ENCODE measurements at places on chromosomes 5 and 9.
A peak's percentile ranks its signal among the peaks of the same experiment; 100 is the strongest.

DNA sequence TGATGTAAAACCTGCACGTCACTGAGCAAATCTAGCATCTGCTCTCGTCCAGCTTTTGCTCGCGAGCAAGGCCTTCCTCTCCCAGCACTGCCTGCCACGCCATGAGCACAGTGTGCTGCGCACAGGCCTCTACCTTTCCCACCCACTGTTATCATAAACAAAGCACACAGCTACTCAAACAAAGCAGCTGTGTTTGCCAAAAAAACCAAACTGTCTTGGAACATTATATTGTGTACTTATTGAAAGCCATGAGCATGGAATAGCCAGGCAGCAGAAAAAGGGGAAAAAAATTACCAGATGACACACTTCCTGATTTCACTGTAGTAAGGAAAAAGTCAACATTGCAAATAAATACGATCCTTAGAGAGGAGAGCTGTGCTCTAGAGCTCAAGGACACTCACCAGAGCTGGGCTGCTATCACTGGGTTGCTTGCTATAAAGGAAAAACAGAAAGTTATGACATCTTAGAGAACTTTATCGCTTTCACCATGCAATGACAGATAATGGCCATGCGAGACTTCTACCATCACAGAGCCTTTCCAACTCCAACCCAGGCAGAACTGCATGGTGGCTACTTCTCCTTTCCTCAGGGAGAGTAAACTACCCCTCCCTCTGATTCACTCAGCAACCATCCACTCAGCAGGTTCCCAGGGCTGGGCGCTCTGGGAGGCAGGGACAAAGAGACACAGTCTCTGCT is 69.6 kb downstream of the EPB41L4B start:
- DNase-seq: no peak

- no peak for DNase-seq
Observed at GRCh38 chr9:135347461-135347860, 132.1 kb upstream of the PPP1R26 start.

DNA sequence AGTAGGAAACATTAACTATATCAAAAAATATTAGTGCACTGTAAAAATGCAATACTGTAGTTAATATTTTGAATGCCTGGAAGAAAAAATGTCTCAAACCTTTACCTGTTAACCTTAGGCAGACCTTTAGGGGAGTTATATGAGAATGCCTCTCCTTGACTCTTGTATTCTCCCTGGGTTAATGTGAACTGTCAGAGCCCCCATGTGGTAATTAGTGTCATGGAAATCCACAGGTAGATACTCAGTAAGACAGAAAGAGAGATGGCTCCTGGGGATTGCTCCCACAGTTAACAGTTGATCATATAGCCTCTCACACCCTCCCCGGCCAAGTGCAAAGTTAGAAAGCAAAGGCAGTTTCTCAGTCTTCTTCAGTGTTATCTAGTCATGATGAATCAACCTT is 742.8 kb downstream of the NR2F1-AS1 start:
- DNase-seq: no peak

DNA sequence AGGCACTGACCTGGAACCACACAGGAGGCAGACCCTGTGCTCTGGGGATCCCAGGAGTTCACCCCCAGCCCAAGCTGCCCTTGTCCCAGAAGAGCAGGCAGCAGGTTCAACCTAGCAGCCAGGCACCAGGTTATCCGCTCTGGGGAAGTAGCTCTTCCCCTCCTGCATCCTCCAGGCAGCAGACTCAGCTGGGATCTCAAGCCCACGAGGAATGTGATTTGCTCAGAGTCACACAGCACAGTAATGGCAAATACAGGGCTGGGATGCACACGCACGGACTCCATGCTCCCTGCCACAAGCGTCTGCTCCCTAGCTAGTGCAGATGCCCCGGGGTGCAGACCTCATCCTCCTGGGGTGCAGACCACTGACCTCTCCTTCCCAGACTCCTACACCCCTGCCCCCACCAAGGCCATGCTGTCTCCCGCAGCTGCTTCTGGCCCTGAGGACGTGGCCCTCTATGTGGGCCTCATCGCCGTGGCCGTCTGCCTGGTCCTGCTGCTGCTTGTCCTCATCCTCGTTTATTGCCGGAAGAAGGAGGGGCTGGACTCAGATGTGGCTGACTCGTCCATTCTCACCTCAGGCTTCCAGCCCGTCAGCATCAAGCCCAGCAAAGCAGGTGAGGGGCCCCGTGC is 25.5 kb downstream of the HK3 start:
- DNase-seq: peak; percentile 34

GRCh38 chr5:89457411-89458331 is 574.7 kb upstream of the MEF2C start:
- DNase-seq: no peak

- DNase-seq: peak; percentile 63
Observed at GRCh38 chr9:35563791-35564197, 41.3 kb upstream of the TESK1 start.

GRCh38 chr9:91164724-91165520 is 196.8 kb downstream of the AUH start:
- peak; percentile 84 for DNase-seq

DNA sequence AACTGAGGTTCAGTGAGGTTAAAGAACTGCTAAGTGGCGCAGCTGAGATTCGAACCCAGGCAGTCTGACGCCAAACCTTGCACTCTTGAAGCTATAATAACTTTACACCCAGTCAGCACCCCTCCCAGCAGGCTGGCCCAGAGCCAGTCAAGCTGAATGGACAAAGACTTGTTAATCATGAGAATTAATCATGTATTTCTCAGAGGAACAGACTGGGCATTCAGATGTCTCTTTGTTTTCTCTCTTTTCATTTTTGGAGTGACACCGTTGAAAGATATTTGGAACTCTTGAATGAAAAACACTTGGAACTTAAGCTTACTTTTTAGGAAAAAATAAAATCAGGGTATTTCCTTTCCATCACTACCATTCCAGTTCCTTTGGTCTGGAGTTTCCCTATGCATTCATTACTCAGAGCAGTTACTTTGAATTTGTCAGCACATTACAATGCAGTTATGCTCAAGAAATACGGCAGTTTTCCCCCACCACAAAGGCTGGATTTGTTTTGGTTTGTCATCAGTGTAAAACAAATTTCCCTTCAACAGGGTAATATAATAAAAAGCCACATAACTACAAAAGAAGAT is 22.6 kb upstream of the MAMDC2 start:
- DNase-seq: peak; percentile 82

- no peak for DNase-seq
Observed at GRCh38 chr9:91347377-91347776, 14.3 kb downstream of the AUH start.

GRCh38 chr9:2889023-2889422 is 45.1 kb upstream of the PUM3 start:
- no peak for DNase-seq

DNA sequence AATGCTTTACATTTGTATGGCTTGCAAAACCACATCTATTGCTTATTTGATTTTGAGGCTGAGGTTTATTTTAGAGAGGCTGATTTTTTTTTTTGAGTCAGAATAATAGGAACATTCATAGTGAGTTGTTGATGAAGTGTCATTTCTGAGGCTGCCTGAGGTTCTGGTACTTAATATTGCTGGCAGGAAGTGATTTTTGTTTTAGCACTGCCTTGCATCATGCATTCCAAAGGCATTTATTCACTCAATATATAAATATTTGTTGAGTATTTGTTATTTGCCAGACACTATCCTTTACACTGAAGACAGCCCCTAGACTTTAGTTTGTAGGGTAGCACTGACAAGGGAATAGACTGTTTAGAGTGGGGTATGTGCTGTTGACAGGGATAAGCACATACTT is 2.7 kb downstream of the RNF20 start:
- DNase-seq: no peak

All from Right ventricle myocardium inferior (tissue), 1 donor.